ENCODE measurements at places on chromosomes 4 and X.

GRCh38 chrX:132165651-132166050 is 37.8 kb upstream of the FRMD7 start:
- no peak for DNase-seq

- DNase-seq = peak; percentile 24
Observed at GRCh38 chr4:188092824-188093223, 16.6 kb downstream of the TRIML2 start.

DNA sequence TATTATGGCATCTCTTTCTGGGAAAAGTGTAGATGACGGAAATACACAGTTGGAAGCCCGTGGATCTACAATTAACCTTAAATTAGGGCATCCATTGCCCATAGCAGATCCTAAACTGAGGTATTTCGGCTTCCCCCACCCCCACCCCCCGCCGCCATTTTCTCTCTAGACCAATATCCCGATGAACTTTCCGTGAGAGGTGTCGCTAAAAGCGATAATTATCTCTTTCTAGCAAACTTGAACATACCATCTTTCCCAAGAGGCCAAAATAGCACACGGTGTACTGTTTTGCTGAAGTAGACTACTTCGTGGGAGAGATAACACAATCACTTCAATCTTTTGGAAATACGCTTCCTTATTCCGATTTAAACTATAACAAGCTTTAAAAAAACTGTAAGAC is 554 bp downstream of the KLHL15 start:
- DNase-seq = peak; percentile 1

DNA sequence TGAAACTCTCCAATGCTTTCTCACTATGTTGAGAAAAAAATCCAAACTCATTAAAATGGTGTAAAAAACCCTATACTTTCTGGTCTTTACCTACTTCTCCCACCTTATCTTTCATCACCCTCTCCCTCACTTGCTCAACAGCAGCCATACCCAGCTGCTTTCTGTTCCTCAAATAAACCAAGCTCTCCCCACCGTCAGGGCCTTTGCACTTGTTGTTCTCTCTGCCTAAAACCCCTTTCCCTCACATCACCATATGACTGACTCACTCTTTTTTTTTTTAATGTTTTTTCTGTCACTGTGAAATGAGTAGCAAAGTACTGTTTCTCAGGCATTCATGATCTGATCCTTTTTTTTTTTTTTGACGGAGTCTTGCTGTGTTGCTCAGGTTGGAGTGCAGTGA is 122.3 kb upstream of the TMEM164 start:
- no peak for DNase-seq

GRCh38 chr4:112296949-112297880 is at the start of gene ALPK1:
Gene ALPK1, plus strand, starts transcription at chr4:112297369.
- DNase-seq = peak; percentile 83

- no peak for DNase-seq
Observed at GRCh38 chr4:45484740-45485139, 639.1 kb downstream of the GABRG1 start.

DNA sequence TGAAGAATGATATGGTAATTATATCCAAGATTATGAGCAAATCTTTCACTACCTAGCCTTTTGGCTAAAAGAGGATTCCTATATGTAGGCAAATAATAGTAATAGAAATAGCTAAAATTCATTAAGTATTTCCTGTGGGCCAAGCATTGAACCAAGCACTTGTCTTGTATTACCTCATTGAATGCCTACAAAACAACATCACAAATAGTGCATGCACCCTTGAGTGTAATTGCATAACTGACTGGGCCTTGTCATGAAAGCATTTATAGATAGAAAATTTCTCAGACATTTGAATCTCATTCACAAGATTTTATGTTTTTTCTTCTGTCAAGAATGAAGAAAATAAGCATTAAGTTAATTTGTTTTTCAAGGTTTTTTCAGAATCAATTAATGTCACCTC is 3.9 kb upstream of the HPGDS start:
- no peak for DNase-seq

DNA sequence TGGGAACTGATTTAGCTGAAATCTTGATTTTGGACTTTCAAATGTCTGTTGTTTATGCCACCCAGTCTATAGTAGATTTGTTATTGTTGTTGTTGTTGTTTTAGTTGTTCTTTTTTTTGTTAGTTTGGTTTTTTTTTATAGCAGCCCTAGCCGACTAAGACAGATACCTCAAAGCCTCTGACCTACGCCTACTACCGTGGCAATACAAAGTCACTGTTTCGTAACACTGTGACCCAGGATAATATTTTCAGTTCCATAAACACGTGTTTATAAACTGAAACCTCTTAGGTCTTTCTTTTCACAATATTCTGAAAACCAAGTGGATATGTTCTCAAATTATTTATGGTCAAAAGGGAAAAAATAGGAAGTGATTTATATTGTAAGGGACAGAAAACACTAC is 32.8 kb downstream of the VCX2 start:
- no peak for DNase-seq

DNA sequence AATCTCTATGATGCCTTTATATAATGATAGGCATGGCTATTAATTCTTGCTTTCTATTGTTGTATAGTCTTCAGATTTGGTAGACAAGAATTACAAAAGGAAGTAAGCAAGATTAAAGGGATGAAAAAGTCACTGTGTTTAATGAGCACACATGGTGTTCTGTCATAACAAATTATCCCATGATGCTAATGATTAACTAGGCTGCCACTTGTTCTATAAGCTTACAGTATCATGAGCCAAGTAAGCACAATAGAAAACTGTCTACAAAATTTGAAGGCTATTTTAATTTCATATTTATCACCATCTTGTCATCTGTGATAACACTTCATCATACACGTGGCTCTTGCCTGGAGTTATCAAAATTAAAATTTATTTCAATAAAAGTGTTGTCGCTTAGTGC is 466.7 kb downstream of the GASK1B start:
- DNase-seq = no peak

DNA sequence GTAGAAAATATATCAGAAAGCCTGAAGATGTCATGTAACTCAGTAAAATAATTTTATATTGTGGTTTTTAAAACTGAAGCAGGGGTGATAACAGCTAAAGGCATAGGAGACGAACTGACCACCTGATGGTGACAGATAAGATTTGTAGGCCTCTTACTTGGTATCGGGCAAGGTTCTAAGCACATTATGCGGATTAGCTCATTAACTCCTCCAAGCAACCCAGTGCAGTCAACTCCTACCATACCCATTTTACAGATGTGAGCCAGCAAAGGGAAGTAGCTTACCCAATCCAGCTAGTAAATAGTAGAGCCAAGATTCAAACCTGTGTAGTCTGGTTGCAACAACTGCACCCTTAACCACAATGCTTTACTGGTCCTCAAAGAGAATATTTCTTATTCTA is 62.1 kb downstream of the CC2D2A start:
- DNase-seq = no peak

- DNase-seq = peak; percentile 45
Observed at GRCh38 chr4:121307445-121308327, 73.1 kb downstream of the QRFPR start.

DNA sequence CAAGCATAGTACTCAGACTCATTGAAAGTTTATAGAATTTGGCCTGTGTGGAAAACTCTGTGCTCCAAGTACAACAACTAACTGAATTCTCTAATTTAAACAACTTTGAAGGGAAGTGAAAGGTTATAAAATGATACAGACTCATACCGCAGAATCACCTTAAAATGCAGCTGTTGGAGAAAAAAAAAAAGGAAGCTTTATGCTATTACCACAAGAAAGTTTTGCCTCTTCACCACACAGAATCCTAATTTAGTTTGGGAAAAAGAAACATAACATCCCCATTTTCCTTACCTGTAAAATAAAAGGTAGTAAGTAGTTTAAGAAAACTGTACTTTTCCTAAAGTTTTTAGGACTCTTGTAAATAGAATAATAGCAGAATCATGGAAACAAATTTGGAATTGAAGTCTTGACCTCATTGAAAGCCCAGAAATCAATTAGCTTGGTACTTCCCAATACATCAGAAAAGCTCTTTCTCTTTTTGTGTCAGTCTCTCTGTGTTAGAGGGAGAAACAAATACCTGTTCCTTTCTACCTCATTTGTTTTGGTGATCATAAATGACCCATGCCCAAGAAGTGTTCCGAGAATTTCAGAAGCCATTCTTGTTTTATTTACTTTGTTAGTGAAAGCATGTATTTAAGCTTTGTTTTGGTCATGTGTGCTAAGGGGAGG is 78.8 kb downstream of the NFKB1 start:
- DNase-seq = no peak

Data from LoVo (cell line).